Stimulated activated CD8-positive, alpha-beta memory T cell treated with anti-CD3 and anti-CD28 coated beads, Interleukin-12 subunit alpha, Interleukin-12 subunit beta, amount 100 ng/mL, for 4 hours (primary cell): ENCODE measurements at places on chromosomes 3 and 15.

DNA sequence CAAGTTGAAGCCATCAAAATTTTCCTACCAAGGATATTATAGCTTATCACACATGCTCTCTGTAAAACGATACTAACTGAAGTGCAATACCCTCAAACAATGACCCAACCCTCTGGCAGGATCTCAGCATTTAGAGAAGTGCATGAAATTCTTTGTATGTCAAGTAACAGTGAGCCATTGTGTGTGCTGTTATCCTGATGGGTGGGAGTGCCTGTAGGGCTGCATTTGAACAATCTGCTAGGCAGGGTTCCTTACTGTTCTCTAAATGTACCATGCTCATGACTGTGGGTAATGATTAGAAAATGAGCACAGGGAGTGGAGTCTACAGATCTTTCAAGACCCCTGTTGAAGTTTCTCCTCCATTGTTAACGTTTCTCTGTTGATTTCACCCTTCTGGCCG, 398.1 kb downstream of the NSUN3 start:
- DNase-seq, result no peak

DNA sequence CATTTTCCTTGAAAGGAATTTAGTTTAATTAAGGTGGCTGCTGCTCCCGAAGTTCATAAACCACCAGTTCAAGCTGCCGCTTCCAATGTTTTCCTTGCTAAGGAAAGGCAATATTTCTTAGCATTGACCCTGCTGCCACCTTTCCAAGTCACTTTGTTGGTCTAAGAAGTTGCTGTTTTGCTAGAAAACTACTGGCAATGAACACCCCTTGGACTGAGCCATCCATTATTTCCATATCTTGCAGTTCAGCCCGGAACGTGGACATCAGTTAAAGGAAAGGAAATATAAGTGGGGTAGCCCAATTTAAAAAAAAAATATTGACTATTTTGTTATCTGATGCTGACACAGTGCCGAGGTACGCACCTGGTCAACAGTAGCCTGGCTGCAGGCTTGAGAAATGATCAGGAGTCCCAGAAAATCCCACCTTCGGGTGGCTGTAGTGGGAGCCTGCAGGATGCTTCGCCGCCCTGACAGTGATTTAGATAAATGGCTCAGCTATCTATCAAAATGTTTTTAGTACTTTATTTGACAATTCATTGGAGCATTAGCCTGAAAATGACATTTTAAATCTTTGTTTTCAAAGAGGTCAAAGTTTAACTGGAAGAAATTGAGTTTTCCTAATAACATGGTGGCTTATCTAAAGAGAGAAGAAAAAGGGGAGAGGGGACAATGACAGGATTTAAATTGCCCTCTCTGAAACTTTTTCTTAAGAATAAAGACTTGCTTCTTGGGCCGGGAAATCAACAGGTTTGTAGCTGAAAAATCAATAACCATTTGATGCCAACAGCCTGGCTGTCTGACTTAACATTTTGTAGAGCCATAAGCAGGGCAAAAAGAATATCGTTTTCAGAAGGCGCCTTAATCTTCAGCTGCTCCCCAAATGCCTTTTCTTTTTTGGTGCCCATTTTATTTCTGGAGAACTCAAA, 1.6 kb downstream of the RARB start:
- DNase-seq, result no peak

DNA sequence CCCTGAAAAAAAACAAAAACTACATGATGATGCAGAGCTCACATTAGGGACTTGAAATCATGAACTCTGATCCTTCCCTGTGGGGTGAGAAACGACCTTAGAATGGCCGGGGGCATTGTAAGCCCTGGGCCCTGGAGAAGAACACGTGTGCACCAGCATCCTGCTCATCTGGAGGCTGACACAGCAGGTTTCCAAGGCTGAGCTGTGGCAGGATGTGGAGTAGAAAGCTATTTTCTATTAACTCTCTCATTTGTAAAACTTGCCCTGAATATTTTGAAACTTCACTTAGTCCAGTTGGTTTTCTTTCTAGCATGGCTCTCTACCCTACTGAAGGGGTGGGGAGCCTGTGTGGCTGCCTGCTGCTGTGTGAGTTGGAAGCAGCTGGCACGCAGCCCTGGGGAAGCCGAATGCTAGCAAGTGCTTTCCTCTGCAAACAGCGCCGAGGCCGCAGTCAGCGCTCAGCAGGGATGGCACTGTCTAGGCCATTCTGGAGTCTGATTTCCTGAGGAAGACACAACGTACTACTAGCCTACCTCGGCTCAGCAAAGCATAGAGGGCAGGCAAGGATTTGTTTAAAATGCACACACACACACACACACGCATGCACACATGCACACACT, 58.0 kb downstream of the GABRG3 start:
- DNase-seq, result no peak

DNA sequence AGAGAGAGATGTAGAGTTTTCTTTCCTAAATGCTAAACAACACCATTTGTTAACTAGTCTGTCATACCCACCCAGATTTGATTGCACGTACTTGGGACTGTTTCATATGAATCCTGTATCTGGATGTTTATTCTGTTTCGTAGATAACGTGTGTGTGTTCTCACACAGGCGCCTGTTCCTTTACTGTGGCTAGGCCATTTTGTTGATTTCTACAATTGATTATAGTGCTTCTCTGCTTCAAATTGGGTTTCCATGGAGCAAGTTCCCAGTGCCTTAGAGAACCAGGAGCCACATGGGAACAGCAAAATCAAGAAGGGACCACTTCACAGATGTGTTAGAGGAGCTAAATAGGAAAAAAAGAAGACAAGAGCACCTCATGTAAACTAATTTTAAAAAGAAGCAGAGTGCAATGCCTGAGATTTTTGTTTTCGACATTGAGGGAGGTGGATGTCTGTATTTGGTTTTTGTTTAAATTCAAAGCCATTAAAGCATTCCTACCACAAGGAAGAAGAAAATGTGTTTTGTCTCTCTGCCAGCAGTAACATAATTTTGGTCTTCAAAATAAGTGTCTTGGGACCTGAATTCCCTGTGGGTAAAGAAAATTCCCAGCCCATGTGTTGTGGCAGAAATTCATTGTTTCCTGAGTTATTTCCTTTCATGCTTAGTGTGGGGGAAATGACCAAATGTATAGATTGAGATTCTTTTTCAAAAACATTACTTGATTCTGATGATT, 424.0 kb upstream of the C2CD4B start:
- DNase-seq, result no peak

DNA sequence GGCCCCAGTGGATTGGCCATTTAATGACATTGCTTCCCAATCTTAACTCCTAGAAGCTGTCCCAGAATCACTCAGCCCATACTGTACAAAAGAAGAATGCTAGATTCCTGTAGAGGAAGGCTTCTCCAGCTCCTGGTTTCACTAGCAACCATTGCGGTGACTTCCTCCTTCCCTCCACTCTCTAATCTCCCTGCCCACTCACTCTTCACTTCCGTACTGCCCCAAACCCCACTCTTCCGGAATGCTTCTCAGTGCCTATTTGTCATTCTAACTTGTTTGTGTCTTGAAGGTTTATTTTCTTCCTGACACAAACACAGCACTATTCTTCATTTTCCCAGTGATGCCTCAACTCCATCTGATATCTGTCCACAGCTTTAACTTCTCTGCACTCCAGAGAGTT, 97.1 kb upstream of the SPATA16 start:
- DNase-seq, result no peak

DNA sequence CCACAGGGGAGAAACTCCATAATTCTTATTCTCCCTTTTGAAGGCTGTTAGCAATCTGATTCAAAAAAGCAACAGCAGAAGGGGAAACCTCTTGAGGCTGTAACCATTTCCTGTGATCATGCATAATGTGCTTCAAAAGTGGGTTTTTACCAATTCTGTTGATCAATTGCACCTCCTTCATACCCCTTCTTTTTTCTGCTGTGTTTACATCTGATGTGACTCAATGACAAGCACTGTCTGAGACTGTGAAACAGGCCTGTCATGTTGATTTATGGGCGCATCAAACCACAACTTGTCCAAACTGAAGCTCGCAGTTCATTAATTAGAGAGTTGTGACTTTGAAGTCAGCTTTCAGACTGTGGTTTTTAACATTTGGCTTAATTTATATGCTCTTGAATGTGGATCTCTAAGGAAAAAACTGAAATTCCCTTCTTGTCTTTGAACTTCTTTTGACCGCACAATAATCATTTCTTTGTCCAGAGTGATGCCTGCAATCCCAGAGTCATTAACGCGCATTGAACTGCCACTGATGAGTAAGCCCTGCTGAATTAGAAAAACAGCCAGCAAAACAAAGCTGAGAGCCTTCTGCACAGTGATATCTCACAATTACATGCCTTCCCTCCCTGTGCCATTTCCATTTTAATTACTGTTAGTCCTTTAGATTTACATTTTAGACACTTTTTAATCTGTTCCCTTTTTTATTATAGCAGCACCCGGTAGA, 532.8 kb downstream of the FOXP1 start:
- DNase-seq, result no peak

GRCh38 chr3:58962816-58963215, 87.0 kb downstream of the CFAP20DC start:
- no peak for DNase-seq
